ENCODE measurements at places on chromosomes 16 and 17.
A peak's percentile ranks its signal among the peaks of the same experiment; 100 is the strongest.

GRCh38 chr16:47779201-47780016 lies 318.3 kb downstream of the PHKB start:
- H3K4me1 ChIP-seq: peaks cover 10% of the 10 kb centered on the region
- no peaks in the 10 kb centered on the region for H3K27me3 ChIP-seq
- H3K36me3 ChIP-seq: no peaks in the 10 kb centered on the region
- DNase-seq: peak; percentile 34
- peak overlapping the region; percentile 67 for H3K27ac ChIP-seq
- peak overlapping the region; percentile 72 for H3K4me3 ChIP-seq

- no peak overlapping the region for H3K27ac ChIP-seq
- no peak for DNase-seq
- H3K36me3 ChIP-seq: no peaks in the 10 kb centered on the region
- H3K4me3 ChIP-seq: no peak overlapping the region
- peaks cover 19% of the 10 kb centered on the region for H3K4me1 ChIP-seq
Measured at GRCh38 chr17:61414141-61414935, 14.7 kb downstream of the TBX2 start.

DNA sequence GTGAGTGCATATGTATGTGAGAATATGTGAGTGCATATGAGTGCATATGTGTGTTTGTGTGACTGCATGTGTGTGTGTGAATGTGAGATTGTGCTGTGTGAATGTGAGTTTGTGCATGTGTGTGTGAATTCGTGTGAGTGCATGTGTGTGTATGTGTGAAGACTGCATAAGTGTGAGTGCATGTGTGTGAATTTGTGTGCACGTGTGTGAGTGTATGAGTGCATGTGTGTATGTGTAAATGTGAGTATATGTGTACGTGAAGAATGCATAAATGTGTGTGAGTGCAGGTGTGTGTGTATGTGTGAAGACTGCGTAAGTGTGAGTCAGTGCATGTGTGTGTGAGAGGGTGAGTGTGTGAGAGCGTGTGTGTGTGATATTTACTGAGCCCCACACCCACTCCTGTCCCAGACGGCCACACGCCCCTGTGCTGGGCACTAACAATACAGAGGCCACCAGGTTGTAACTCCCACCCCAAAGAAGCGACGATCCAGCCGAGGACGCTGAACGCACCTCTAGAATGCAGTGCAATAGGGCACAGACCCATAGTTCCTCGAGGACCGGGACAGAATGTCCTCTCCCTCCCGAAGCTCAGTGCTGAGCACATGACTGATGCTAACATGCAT lies 97.8 kb downstream of the C16orf95 start:
- H3K27me3 ChIP-seq: peaks cover 6% of the 10 kb centered on the region
- H3K36me3 ChIP-seq: no peaks in the 10 kb centered on the region
- no peak overlapping the region for H3K27ac ChIP-seq
- no peak overlapping the region for H3K4me3 ChIP-seq
- no peak for DNase-seq

GRCh38 chr17:80453998-80454556 lies 22.3 kb downstream of the NPTX1 start:
- H3K27me3 ChIP-seq: peaks cover 11% of the 10 kb centered on the region
- no peak for DNase-seq
- peak overlapping the region; percentile 85 for H3K4me3 ChIP-seq

- no peaks in the 10 kb centered on the region for H3K27me3 ChIP-seq
- no peak for DNase-seq
- H3K4me1 ChIP-seq: no peaks in the 10 kb centered on the region
- H3K36me3 ChIP-seq: peaks cover 6% of the 10 kb centered on the region
- no peak overlapping the region for H3K4me3 ChIP-seq
Measured at GRCh38 chr17:74807925-74808324, 31.8 kb upstream of the NAT9 start.

DNA sequence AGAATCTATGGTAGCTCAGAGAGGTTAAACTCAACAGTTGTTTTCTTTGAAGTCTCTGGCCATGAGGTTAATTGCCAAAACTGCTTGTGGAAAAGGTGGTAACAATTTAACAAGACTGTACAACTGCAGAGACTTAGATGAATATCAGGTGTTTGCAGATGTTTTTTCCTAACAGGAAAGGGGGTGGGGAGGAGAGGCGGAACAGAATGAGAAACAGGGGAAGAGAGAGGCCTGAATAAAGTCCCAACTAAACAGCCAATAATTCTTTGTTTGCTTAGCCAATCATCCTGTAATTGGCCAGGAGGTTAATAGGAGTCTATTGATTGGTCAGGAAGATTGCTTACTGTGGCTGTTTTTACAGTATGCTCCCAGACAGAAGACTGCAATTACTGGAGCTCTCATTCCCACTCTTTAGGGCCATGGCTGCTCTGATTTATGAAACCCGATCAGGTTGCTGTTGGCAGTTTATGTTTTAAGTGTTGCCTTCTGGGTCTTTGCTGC lies 249.7 kb upstream of the TBX2 start:
- H3K27me3 ChIP-seq: peaks cover 2% of the 10 kb centered on the region
- H3K4me1 ChIP-seq: peaks cover 12% of the 10 kb centered on the region
- H3K4me3 ChIP-seq: no peak overlapping the region
- H3K27ac ChIP-seq: no peak overlapping the region
